Fibroblast of skin of left biceps (primary cell): ENCODE measurements at places on chromosomes 7 and 10.

DNA sequence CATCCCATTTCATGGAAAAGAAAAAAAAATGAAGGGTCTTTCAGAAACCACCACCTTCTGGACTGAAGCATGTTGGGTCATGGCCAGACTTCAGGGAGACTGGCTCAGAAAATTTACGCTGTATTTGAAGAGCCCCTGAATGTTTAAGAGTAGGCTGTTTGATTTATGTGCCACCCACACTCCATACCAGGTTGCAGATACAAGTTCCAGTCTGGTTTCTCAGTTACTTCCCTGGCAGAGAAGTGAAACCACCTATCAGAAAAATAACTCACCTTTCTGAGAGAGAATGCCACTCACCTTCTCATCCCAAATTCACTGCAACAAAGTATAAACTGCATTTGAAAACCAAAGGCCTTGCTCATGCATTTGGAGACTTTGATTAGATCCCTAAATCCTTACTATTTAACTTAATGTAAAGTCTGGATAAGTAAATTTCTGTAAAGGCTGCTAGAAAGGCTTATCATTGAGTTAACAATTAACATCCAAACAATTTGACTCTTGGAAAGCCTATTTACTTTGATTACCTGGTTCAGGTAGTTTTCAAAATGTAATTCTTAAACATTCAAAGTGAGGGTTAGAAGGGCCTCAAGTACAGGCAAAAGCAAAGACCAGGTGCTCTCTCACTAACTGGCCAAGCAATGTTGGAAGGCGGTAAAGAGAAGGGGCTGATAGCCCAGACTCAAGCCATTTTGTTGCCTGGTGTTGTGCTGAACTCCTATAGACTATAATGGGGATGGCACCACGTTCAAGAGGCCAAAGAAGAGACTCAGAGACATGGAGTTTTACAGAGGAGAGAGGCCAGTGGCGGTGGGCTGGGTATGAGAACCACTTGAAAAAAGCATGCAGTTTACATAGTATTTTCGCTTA lies 12.8 kb upstream of the ADD3 start:
- no peak for DNase-seq

- no peak for DNase-seq
Observed at GRCh38 chr10:75441196-75441595, 9.8 kb downstream of the LRMDA start.

GRCh38 chr10:127836176-127836575 lies 56.6 kb downstream of the CLRN3 start:
- DNase-seq = no peak

- DNase-seq = no peak
Observed at GRCh38 chr10:3976718-3977117, 191.7 kb upstream of the KLF6 start.

DNA sequence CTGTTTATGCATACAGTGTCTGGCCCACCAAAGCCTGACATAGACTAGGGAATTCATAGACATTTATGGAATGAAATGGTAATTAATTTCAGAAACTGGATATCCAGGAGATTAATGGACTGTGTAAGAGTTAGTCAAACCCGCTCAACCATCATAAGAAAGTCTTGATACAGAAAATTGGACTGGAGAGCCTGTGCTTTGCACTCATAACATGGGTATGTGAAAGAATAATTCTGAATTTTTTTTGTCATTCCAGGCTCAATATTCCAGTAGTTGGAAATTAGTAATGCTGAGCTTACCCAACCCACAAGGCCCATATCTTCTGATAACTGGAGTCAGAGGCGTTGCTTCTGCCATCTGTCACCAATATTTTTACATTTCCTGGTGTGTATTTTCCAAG lies 799.7 kb upstream of the IGFBP3 start:
- no peak for DNase-seq

DNA sequence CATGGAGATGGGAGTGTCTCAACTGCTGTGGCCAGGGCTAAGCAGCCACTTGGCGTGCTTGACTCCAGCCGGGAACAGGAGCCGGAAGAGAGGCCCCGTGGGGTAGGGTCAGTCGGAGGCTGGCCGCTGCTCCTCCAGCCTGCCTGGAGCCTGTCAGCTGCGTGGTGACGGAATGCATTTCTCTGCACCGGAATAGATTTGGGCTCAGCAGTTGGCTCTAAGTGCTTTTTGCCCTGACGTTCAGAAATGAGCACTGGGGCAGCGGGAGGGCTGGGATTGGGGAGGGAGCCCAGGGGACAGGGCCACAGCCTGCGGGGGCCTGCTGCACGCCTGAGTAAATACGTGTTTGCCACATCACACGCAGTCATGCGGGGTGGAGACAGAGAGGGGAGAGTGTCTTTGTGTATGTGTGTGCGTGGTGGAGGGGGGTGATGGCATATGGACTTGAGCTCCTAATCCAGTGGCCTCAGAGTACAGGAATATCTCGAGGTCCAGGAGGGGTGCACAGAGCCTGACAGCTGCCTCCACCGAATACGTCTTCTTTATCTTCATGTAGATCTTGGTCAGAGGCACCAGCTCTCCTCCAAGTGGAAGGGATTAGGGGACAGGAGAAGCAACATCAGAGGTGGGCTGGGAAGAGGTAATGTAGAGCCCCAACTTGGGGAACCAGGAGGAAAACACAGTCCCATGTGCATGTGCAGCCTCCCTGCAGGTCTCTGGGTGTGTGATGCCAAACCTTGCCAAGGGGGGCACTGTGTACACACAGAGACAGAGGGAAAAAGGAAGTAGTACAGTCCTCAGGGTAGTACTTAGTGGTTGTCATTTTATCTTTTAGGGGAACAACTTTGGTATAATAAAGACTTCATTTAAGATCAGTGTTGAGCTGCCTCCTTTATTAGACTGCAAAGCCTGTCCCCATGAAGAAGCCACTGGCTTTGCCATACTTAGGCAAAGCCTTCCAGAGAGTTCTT lies 151.4 kb downstream of the CDH23 start:
- DNase-seq = no peak

- no peak for DNase-seq
Observed at GRCh38 chr7:155254018-155254417, 43.7 kb upstream of the INSIG1 start.

GRCh38 chr7:131225619-131226513 lies 101.8 kb upstream of the MKLN1 start:
- no peak for DNase-seq

DNA sequence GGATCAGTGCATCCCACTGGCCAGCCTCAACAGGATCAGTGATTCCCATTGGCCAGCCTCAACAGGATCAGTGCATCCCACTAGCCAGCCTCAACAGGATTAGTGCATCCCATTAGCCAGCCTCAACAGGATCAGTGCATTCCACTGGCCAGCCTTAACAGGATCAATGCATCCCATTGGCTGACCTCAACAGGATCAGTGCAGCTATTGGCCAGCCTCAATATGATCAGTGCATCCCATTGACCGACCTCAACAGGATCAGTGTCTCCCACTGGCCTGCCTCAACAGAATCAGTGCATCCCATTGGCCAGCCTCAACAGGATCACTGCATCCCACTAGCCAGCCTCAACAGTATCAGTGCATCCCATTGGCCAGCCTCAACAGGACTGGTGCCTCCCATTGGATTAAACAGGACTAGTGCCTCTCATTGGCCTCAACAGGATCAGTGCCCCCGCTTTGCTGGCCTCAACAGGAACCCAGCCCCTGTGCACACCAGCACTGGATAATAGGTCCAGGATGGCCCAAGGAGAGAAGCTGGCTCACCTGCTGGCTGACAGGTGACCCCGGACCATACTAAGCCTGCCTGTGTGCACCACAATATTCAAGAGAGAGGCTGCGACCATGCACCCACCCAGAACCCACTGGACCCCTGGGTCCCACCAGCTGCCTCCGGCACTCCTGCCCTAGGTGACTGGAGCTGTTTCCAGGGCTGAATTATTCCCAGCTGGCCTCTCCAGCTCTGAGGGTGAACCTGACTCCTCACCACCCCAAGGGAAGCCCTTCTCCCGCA lies 59.9 kb downstream of the PDGFA start:
- DNase-seq = no peak

DNA sequence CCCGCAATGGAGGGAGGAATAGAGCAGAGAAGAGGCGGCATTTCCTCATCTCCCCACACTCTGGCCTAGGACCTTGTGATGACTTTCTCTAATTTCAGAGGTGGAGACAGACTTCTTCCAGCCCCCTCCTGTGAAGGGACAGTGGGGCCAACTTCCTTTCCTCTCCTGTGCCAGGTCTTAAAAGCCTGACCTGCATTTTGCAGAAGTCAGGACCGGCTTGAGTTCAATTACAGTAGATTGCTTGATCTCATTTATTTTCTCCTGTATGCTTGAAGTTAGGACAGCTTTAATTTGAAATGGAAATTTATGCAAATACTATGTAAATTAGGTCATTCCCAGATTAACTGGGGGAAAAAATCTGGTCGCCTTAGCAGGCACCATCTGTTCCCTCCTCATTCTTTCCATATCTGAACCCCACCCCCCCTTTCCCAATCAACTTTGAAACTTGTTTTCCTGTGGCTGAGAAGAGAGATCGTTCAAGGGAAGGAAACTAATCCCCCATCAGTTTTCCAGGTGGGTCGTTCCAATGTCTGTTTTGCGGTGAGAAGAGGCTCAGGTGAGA lies 57.1 kb downstream of the SYPL1 start:
- DNase-seq = no peak

- DNase-seq = no peak
Observed at GRCh38 chr10:88236121-88236743, 346.9 kb downstream of the RNLS start.

DNA sequence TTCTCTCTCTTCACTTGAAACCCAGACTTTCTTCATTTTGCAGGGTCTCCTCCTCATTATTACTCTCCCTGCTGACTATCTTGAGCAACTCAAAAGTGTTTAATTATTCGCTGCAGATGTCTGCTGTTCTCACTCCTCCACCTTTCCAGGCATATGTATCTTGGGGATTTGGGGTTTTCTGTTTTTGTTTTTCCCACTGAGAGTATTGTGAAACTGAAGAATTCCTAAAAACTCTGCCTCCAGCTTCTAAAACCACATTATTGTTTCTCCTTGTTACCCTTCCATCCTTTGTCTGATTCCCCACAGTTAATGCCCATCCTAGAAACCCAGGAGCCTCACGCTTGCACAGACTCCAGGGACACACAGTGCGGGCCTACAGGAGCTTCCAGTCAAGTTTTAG lies 51.3 kb downstream of the WNT2 start:
- DNase-seq = no peak

GRCh38 chr7:69696686-69697685 lies 98.7 kb downstream of the AUTS2 start:
- DNase-seq = no peak

- DNase-seq = no peak
Observed at GRCh38 chr10:101228153-101228965, 904 bp downstream of the LBX1 start.

DNA sequence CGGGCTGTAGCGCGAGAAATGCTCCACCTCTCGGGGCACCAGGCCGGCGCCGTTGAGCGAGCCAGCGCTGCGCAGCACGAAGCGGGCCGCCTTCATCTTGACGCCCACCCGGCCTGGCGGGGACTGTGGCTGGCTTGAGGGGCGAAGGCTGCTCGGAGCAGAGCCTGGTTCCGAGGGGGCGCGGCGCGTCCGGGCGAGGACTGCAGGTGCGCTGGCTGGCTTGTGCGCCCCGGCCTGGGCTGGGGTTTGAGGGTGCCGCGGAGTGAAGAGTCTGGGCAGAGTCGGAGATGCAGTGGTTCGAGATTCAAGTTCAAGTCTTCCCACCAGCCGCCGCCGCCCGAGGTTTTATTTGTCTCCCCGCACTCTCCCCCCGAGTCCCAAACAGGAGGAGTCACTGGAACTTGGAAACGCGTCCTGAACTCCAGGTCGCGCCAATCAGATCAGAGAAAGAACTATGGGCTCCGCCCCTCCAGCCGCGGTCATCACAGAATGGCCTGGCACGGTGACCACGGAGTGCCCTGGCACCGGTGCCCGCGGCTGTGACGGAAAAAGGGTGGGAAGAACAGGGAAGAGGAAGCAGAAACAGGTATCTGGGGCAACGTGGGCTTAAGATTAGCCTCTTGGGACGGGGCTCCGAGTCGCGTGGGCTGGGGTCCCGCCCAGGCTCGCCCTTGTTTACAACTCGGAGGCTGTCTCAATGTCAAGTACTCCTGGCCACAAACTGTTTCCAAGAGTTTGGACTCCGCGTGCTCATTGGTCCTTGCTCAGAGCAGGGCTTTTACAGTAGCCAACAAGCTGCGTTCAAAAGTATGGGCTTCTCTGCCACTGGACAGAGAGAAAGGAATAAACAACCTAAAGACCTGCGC lies at the start of gene PDK4:
Gene PDK4 (minus strand): TSS at position 319 of the 866 bp plus-strand sequence. CDS start 223 bp downstream, at position 96.
- DNase-seq = no peak

GRCh38 chr7:88395715-88396114 lies 89.0 kb upstream of the STEAP4 start:
- DNase-seq = no peak

DNA sequence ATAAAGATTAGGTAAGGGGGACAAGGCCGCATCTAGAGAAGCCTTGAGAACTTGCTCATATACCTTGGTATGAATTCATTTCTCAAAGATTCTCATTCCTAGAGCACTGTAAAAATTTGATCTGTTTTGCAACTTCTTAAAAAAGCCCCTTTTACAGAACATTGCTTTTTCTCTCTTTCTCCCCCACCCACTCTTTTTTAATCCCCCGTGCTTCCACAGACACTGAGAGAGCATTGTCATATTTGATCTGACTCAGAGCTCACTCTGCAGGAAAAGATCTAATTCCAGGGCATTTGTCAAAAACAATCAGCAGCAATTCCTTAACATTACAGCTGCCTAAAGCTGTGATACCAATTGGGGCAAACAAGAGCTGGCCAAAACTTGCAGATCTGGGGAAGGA lies 92.0 kb downstream of the ARHGAP22 start:
- DNase-seq = no peak

GRCh38 chr10:2665772-2666171 lies 401.6 kb upstream of the PFKP start:
- DNase-seq = no peak

DNA sequence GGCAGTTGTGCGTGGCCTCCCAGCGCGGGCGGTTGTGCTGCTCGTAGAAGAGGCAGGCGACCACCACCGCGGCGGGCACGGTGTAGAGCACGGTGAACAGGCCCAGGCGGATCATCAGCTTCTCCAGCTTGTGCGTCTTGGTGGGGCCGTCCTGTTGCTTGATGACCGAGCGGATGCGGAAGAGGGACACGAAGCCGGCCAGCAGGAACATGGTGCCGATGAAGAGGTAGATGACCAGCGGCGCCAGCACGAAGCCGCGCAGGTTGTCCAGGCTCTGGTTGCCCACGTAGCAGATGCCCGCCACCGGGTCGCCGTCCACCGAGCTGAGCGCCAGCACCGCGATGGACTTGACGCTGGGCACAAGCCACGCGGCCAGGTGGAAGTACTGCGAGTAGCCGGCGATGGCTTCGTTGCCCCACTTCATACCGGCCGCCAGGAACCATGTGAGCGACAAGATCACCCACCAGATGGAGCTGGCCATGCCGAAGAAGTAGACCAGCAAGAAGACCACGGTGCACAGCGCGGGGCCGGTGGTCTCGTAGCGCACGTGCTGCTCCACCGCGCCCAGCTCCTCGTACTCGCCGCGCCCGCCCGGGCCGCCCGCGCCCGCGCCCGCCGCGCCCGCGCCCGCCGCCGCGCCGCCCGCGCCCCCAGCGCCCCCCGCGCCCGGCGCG lies 2.2 kb downstream of the FZD8 start:
- no peak for DNase-seq
